ACHN (cell line): ENCODE measurements at places on chromosomes 7 and 10.

DNA sequence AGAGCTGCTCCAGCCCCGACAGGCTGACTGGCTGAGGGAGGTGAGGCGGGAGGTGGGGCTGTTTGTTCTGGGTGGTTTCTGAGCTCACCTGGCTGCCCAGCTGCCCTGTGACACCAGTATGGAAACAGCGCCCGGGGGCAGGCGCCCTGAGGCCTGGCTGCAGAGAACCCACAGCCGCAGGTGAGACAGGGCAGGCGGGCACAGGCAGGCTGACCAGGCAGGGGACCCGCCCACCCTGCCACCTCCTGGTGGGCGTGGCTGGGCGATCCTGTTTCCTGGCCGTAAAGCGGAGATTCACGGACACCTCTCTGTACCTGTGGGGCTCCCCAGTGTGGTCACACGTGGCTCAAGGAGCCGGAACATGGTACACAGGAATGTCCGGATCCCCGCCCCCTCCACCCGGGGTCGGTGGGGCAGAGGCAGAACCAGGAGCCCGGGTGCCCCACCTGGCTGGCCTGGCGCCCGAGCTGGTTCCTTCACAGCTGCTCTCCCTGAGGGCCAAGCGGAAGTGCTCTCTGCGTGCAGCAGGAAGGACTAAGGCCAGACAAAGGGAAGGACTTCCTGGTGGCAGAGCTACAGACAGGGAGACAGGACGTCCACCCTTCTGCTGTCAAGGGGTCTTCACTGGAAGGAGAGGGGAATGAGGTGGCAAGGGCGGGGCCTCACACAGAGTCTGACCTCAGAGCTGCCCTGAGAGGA lies 3.9 kb downstream of the MICALL2 start:
- no peak for DNase-seq

GRCh38 chr10:88076027-88076880 lies 212.8 kb downstream of the PTEN start:
- no peak for DNase-seq

- DNase-seq: no peak
Observed at GRCh38 chr10:113415246-113415645, 137.6 kb upstream of the HABP2 start.

DNA sequence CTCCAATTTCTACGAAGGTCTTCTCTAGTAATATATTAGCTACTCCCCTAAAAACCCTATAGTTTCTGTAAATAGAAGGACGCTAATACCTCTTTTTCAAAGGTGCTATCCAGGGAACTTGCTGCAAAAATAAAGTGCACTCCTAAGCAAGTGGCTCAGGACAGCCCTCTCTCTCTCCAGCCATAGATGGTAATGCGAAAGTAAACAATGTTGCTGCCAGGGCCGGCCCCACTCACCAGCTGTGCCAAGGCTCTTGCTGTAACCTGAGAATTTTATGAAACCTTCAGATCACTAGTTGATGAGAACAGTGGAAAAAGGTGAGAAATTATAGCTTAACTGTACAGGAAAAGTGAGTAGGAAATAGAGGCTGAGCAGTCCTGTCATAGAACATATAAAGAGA lies 10.9 kb upstream of the TAS2R39 start:
- peak; percentile 21 for DNase-seq

DNA sequence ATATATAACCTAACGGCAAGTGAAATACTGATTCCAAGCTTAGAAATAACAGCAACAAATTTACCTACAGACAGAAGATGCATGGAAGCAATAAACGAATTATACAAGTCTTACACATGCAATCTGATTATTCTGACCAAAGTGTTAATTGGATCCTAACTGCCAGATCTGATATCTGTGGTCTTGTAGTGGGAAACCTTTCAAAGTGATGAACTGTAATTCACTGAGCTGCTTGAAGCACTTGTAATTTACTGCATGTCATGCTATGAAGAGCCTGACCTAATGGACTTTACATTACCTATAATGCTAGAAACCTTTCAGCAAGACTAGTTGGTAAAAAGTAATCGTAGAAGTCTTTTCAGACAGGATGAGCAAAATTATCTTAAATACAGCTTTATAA lies 205.6 kb downstream of the FOXP2 start:
- DNase-seq: no peak

DNA sequence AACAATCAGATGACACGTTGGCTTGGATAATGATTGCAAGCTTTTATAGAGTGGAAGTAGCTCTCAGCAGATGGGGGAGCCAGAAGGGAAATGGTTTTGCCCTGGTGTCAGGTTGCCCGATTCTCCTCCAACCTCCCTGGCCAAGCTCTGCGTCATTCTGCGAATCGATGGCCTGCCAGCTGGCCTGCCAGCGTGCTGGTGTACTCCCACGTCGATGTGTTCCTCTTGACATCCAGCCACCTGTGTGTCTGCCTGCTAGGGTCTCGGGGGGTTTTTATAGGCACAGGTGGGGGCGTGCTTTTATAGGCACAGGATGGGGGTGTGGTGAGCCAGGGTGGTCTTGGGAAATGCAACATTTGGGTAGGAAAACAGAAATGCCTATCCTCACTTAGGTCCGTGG lies 4.6 kb downstream of the NET1 start:
- DNase-seq: no peak

GRCh38 chr10:112304267-112304859 lies 21.2 kb downstream of the TECTB start:
- DNase-seq: no peak
